HS-5 (cell line): ENCODE measurements at places on chromosomes 3 and 15.

DNA sequence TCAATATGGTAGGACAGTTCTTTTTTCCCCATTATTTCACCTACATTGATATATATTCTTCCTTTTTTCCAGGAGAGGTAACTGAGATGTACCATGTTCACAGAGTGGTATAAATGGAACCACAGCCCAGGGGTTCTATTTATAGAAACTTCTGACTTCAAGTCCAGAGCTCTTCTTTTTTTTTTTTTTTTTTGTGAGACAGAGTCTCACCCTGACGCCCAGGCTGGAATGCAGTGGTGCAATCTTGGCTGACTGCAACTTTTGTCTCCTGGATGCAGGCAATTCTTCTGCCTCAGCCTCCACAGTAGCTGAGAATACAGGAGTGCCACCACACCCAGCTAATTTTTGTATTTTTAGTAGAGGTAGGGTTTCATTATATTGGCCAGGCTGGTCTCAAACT lies 267.1 kb upstream of the TPRG1 start:
- DNase-seq, result no peak

GRCh38 chr3:196537319-196537984 lies 22.3 kb upstream of the SMCO1 start:
- DNase-seq, result no peak

GRCh38 chr3:174907628-174908407 lies 48.7 kb downstream of the NAALADL2 start:
- no peak for DNase-seq

DNA sequence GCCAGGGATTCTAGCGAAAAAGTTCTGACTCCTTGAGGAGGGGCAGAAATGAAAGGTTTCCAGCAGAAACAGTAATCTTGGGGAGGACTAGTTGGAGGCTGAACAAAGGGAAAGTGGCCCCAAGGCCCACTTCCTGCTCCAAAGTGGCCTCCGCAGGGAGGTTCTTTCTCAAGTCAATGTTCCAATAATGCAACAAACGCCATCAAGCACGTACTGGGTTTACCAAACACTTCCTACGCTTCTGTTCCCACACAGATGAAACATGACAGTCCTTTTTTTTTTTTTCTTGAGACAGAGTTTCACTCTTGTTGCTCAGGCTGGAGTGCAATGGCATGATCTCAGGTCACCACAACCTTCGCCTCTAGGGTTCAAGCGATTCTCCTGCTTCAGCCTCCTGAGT lies 9.6 kb upstream of the RCCD1 start:
- DNase-seq, result no peak

- DNase-seq, result no peak
These were observed 3.0 kb upstream of the RAD18 start for GRCh38 chr3:8966150-8966819.

DNA sequence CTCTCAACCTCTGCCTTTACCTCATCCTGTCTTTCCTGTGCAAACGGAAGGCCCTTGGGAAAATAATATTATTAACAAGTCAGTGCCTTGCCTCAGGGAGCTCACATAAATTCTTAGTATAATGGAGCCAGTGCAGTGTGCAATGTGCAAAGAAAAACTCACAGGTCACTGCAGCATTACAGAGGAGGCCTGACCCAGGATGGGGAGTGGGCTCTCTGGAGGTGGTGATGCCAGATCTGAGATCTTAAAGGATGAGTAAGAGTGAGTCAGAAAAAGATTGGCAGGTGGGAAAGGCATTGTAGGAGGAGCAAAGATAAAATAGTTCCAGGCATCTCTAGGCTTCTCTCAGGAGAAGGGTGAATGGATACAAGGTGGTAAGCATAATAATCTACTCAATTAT lies 185.6 kb upstream of the ADAMTS9 start:
- DNase-seq, result no peak

DNA sequence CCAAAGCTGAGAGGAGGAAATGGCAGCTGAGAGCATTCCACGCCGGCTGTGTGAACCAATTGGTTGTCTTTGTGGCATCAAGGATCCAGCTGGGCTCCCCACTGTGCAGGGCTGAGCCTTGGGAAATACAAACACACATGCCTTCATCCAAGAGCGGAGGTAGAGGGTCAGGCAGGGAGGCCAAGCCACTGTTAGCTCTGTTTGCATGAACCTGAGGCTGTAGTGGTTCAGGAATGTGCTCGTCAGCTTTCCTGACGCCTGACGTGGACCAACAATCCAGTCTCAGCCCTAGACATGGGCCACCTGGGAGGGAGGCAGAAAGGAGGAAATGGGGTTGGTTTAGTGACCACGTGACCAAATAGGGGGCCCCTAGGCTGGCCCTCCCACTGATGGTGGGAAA lies 276.9 kb downstream of the TLE3 start:
- DNase-seq, result no peak

DNA sequence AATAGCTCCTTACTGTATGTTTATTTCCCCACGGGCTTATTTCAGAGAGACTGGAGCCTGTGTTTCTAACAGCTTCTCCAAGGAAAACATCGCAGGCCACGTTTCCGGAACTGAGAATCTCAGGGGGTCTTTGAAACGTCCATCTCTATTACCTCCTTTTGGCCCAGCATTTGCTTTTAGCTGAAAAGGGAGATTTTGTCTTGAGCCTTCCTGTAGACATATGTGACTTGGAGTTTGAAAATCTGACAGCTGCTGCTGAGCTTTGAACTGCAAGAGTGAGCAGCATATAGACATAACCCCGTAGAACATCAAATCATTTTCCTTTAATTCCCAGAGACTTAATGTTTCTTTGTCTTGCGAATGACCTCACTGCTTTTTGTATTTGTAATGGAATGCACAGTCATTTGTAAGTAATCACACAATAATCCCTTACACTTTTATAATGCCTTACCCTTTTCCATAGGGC lies 54.6 kb downstream of the LPP start:
- DNase-seq, result no peak

DNA sequence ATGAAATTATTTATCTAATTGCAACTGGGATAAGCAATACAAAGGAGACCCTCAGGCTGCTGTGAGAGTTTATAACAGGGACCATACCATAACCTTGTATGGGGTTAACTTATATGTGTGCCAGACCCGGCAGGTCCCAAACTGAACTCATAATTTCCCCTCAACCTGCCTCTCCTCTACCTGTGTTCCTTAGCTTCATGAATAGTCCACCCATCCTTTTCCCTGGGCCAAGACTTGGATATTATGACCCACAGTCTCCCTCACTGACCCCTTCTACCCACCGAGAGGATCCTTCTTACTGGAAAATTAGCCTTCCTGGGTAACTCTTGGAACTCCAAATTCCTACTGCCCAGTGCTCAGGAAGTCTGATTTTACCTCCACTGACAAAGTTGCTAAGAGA lies 3.4 kb upstream of the TSPAN3 start:
- DNase-seq, result no peak

GRCh38 chr3:5105050-5105449 lies 17.0 kb upstream of the ARL8B start:
- DNase-seq, result no peak

DNA sequence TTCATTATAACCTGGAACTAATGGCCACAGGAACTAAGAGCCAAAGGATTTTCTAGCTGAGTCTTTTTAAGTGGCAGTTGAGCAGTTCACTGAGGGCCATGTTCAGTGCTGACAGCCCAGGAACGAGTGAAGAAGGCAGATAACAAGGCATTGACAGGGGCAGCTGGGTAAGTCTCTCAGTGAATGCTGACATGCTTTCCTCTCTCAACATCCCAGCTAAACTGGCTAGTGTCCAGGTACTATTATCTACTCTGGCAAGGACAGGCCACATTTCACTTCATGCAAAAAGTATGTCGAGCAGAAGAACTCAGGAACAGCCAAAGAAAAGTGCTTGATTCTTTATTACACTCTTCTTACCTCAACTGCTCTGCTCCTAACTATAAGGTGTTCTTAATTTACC lies 515.9 kb downstream of the NLGN1 start:
- DNase-seq, result no peak

- DNase-seq, result no peak
These were observed 158.4 kb downstream of the FAM43A start for GRCh38 chr3:194844046-194844445.

- DNase-seq, result no peak
These were observed 29.3 kb upstream of the SPTSSB start for GRCh38 chr3:161400650-161401049.
